ENCODE measurements at places on chromosomes 2 and 18.

GRCh38 chr2:8343031-8343430, 338.8 kb upstream of the ID2 start:
- ATAC-seq: no peak

DNA sequence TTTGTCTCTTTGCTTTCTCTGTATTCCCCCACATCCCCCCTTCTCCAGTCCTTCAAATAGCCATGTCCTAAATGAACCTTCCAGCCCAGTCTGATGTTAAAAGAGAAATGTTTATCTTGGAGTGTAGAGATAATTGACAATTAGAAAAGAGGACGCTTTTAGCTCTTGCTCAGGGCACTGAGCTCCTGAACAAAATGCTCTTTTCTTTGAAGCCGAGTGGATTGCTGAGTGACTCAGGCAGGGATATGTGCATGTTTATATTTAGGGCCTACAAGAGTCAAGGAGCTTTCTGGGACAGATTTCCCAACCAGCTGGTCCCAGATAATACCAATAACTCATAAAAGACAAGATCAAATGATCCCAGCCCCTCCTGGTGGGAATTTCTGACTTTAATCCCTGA, 88.0 kb upstream of the SETBP1 start:
- ATAC-seq: no peak

- no peak for ATAC-seq
Observed at GRCh38 chr2:72350852-72351251, 203.2 kb upstream of the CYP26B1 start.

DNA sequence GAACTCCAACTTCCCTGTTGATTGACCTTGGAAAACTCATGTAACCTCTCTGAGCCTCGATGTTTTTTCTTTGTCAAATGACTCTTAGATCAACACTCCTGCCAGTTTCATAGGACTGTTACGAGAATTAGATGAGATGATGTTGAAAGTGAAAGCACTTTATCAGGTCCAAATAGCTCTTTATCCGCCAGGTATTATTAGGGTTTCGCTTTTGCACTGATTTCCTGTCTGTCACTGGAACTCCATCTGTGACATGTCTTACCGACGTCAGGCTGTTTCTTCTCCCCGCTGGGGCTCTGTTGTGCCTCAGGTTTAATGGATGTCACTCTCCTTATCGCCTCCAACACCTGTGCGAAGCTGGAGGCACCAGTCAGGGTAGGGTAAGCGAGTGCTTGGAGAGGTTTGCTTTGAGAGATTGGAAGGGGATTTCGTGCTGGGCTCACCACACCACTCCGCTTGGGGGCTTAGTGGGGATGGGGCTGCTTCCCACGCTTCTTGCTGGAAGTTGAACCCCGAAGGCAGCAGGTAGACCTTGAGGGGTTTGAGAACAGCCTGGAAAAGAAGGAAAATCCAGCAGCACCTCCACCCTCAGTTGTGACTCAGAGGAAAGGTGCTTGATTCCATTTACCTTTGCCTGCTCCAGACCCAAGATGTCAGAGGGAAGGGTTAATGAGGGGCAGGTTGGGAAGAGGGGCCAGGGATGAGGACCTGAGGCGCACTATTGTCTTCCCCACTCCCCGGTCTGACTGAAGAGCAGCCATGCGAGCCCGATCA, 4.3 kb downstream of the GAD1 start:
- ATAC-seq: peak; percentile 6

DNA sequence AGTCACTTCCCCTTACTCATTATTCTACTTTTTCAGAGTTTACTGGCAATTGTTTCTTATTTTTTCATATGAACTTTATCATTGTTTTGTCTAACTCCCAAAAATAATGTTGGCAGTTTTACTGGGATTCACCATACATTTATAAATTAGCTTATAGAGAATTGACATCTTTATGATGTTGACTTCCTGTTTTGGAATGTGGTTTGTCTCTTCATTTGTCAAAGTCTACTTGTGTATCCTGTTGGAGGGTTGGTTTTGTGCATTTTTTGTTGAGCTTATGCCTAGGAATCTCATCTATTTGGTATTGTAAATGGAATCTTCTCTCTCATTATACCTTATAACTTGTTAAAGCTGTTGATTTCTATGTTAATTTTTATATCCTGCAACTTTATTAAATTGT, 16.4 kb downstream of the EPC2 start:
- ATAC-seq: no peak

Measured in activated T-helper 17 cell treated with anti-CD3 and anti-CD28 coated beads, Interleukin-2, amount 50 U/mL, for 72 hours (primary cell).